DMS79 (cell line): ENCODE measurements at places on chromosomes 5 and 9.

DNA sequence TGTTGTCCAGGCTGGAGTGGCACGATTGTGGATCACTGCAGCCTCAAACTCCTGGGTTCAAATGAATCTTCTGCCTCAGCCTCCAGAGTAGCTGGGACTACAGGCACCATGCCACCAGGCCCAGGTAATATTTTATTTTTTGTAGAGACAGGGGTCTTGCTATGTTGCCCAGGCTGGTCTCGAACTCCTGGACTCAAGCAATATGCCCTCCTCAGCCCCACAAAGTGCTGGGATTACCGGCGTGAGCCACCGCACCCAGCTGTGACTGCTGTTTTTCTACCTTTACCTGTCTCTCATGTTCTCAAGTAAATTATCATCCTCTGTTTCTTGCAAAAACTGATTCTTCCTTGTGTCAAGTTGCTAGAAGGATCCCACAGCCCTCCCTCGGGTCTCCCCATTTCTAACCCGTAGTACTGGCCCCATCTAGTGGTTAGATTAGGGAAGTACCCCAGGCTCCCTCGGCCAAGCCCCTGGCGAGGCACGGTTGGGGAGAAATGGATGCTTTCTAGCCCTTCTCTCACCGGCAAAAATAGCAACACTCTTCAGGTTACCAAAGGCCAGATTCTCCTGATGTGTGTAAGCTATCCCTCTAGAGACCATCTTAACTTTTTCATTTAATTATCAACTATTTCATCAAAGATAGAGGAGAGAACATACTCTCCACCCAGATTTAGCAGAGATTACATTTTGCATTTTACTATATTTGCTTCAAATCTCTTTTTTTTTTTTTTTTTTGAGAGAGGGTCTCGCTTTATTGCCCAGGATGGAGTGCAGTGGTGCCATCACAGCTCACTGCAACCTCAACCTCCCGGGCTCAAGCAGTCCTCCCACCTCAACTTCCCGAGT, 19.2 kb upstream of the TOR1B start:
- peak; percentile 35 for DNase-seq

- DNase-seq: peak; percentile 35
Observed at GRCh38 chr9:126411948-126412284, 85.3 kb downstream of the MVB12B start.

- DNase-seq: no peak
Observed at GRCh38 chr5:157821822-157822622, 36.9 kb downstream of the CLINT1 start.

DNA sequence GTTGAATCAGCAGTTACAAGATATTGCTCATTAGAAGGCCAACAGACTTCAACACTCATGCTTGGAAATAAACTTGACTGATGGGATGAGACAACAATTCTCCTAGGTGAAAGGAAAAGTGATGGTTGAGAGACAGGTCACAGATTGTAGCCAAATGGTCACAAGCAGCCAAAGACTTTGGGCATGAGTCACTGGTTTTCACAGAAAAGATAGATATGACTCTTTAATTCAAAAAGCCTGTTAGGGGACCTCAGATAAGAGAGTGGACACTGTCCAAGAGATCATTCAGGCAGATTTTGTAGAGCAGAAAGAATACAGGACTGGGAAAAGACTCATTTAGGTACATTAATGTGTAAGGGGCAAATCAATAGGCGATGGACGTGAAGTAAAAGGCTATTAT, 982.5 kb downstream of the MAT2B start:
- no peak for DNase-seq

DNA sequence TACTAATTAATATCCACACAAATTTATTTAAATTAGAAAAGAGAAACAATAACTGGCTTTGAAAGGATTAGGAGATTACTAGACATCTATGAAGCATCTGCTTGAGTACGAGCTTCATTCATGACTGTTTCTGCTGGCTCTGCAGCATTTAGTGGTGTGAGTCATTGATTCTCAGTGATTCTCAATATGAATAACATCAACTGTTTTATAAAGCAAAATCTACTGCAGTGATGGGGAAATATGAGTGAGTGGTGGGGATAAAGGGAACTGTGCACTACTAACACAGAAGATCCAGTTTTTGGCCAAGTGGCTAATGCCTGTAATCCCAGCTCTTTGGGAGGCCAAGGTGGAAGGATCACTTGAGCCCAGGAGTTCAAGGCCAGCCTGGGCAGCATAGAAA, 8.4 kb downstream of the FNBP1 start:
- DNase-seq: no peak

- DNase-seq: no peak
Observed at GRCh38 chr5:169838688-169839087, 141.6 kb downstream of the INSYN2B start.

DNA sequence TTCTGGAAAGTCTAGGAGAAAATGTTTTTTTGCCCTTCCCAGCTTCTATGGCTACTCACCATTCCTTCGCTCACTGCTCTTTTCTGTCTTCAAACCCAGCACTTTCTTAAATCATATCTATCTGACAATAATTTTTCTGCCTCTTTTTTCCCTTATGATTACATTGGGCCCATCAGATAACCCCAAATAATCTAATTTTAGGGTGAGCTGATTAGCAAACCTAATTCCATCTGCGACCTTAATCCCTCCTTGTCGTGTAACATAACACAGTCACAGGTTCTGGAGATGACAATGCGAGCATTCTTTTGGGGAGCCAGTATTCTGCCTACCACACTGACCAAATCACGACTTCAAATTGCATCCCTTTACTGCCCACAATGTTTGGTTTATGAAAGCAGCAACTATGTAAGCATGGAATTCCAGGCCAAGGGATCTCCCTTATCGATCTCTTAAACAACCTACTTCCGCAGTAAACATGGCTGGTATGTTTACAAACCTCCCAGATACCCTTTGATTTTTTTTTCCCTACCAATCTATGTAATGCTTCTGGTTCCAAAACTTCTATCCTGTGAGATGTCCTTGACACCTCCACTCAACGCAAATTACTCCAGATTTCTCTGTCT, 2122.2 kb downstream of the MAT2B start:
- DNase-seq: no peak

- DNase-seq: no peak
Observed at GRCh38 chr9:13377171-13377925, 97.9 kb upstream of the MPDZ start.

DNA sequence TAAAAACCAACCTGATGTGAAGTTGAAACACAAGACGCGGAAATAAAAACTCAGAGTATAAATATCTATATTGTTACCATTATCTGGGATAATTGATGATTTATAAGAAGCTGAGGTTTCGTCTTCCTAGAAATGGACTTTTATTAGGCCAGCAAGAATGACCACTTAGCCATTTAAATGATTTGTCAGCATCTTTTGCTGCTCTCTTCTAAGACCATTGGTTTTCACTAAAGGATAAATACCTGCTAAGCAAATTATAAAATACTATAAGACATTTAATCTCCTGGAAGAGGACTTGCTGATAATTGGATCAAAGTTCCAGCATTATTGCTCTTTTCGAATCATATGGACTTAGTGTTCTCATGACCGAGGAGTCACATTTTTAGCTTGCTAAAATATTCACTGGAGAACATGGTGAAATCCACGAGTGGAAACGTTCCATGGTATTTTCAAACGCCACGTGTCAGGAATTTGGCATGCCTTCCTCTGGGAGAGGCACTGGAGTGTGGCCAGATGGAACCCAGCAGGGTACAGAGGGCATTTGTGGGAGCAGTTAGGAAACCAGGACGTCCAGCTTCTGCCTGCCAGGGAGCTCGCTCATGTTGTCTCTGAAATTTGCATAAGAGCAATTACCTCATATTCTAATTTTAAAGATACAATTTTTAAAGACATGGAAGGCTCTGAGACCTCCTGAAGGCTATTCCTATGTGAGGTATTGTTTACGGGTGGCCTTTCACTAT, 43.1 kb downstream of the TNFAIP8 start:
- DNase-seq: no peak

GRCh38 chr5:55286411-55286933, 21.0 kb downstream of the DHX29 start:
- DNase-seq: no peak
